ENCODE measurements at places on chromosomes 13 and 19. TPM values are rescaled to one million over a fixed set of nuclear protein-coding genes. Genes with fewer than 3 reads are reported as not detected.

The ZNF100 gene
- polyA plus RNA-seq: 5.9 TPM

The PPP6R1 gene
- 27.8 TPM for polyA plus RNA-seq

The ZNF497 gene
- polyA plus RNA-seq: 2.6 TPM

The MEIOSIN gene
- not detected for polyA plus RNA-seq

The TUBA3C gene
- 0.19 TPM for polyA plus RNA-seq

- DNase-seq: no peak
Measured at GRCh38 chr13:106942563-106942962, 374.6 kb upstream of the ARGLU1 start.

DNA sequence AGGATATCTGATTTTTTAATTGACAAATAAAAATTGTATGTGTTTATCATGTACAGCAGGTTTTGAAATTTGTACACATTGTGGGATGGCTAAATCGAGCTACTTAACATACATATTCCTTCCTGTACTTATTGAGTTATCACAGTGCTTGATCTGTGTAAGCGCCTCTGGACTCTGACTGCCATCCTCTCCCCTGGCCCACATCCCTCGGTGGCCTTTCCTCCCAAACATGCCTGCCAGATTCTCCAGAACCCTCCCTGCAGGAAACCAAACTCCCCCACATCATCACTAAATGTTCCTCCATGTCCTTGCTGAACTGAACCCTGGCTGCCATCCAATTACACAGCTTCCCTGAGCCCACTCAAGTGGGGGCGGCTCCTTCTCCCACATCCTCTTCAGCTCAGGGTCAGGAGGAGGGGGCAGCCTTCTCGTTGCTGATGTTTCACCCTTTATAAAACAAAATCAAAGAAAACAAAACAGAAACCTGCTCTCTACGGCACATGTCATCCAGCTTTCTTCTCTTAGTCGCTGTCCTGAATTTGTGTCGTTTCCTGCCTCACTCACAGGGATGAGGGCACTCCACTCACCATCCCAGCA lies 97.1 kb upstream of the SPATA13 start:
- DNase-seq: no peak

DNA sequence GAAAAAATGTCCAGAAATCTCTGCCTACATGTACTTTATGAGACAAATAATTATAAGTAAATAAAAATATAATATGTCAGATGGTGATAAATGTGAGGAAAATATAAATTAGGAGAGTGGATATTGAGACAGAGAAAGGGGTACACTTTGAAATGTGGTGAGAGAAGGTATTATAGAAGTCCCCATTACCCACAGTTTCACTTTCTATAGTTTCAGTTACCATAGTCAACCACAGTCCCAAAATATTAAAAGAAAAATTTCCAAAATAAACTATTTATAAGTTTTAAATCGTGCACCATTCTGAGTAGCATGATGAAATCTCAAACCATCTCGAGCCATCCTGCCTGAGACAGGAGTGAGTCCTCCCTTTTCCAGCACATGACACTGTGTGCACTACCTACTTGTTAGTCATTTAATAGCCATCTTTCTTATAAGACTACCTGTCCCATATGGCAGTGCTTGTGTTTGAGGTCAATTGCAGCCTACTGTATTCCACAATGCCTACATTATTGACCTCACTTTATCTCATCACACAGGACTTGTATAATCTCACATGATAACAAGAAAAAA lies 653.7 kb downstream of the DACH1 start:
- no peak for DNase-seq

DNA sequence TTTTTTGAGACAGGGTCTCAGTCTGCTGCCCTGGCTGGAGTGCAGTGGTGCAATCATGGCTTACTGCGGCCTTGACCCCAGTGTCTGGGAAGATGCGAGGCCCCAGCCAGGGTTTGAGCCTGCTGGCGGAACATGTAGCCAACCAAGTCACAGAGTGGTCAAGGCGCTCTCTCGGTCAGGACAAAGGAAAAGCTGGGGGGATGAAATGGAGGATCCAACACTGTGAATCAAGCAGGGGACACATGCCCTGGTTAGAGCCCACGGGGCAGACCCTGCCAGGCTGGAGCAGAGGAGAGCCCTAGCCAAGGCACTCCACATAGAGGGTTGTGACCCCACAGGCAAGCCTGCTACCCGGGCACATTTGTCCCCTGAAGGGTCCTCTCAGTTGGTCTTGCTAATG lies 10.1 kb downstream of the TUBA3C start:
- no peak for DNase-seq

GRCh38 chr13:65943024-65943423 lies 1287.1 kb downstream of the PCDH9 start:
- DNase-seq: no peak
